Suppressor macrophage (primary cell): ENCODE measurements at places on chromosomes 7 and 10.

- DNase-seq = no peak
Measured at GRCh38 chr7:13748998-13749397, 240.5 kb downstream of the ETV1 start.

- DNase-seq = no peak
Measured at GRCh38 chr10:28849309-28849708, 172.0 kb downstream of the BAMBI start.

GRCh38 chr10:71214641-71215559 is 2.5 kb downstream of the UNC5B start:
- DNase-seq = no peak

DNA sequence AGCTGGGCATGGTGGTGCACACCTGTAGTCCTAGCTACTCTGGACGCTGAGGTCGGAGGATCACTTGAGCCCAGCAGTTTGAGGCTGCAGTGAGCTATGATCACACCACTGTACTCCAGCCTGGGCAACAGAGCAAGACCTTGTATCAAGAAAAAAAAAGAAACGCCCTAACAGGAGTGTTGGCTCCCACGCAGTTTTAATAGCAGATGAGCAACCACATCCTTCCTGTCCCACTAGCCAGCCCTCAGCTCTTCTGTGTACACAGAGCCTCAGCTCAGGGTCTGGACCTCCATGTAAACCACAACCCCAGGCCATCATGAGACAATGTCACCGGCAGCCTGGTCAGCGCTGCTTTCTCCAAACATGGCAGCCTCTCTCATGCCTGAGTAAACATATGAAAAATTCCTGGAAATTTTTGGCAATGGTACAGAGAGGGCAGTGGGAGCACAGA is 108.2 kb downstream of the PIP4K2A start:
- DNase-seq = peak; percentile 81

DNA sequence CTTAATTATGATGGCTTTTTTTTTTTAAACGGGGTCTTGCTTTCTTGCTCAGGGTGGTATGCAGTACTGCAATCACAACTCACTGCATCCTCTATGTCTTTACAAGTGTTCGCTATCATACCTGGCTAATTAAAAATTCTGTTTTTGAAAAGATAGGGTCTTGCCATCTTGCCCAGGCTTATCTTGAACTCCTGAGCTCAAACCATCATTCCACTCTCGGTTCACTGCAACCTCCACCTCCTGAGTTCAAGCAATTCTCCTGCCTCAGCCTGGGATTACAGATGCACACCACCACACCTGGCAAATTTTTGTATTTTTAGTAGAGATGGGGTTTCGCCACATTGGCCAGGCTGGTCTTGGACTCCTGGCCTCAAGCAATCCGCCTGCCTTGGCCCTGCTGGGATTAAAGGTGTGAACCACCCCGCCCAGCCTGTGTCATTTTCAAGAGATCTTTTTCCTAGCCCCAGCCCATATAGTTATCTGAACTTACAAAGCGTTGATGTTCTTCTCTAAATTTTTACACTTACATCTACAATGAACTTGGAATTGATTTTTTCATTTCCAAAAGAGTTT is 6.0 kb downstream of the HNRNPF start:
- no peak for DNase-seq

DNA sequence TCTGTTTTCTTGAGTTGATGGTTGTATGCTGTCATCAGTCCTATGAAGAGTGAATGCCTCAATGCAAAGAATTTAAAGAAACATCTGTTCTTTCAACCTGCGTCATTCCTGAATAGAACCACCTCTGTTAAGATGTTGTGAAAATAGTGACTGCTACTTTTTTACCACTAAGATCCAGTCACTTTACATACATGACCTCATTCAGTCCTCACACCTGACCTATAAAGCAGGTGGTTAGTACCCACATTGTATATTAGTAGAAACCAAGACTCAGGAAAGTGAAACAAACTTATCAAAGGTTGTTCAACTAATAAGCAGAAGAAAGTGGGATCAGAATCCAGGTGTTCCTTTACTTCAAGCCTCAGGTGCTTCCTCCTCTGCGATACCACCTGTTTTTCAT is 64.8 kb downstream of the ITGB8 start:
- no peak for DNase-seq

GRCh38 chr7:151124481-151124880 is 38.2 kb downstream of the AGAP3 start:
- no peak for DNase-seq

DNA sequence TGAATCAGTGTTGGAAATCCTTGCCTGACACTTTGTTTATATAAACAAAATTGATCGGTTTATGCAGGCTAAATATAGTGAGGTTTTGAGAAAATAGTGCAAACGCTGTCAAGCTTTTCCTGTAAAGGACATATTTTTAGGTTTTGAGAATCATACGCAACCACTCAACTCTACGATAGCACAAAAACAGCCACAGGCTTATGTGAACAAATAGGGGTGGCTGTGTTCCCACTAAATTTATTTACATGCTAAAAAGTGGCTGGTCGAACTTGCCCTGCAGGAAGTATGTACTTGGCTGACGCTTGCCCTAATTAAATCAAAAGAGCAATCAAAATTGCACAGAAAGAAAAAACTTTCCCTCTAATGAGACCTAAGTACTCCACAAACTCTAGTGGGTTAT is 234.7 kb upstream of the CACNA2D1 start:
- no peak for DNase-seq

- no peak for DNase-seq
Measured at GRCh38 chr7:142319970-142320369, 62.1 kb upstream of the PRSS58 start.

GRCh38 chr7:132249256-132249971 is 326.9 kb downstream of the PLXNA4 start:
- DNase-seq = no peak

- DNase-seq = no peak
Measured at GRCh38 chr10:95097805-95098204, 28.5 kb upstream of the CYP2C8 start.

GRCh38 chr7:27187475-27188385 is 2.7 kb upstream of the HOXA11 start:
- DNase-seq = no peak
